Frontal cortex (tissue), 4 donors: ENCODE measurements at places on chromosomes 16 and 17.

GRCh38 chr16:53893731-53894435, 189.9 kb downstream of the FTO start:
- DNase-seq, result no peak

DNA sequence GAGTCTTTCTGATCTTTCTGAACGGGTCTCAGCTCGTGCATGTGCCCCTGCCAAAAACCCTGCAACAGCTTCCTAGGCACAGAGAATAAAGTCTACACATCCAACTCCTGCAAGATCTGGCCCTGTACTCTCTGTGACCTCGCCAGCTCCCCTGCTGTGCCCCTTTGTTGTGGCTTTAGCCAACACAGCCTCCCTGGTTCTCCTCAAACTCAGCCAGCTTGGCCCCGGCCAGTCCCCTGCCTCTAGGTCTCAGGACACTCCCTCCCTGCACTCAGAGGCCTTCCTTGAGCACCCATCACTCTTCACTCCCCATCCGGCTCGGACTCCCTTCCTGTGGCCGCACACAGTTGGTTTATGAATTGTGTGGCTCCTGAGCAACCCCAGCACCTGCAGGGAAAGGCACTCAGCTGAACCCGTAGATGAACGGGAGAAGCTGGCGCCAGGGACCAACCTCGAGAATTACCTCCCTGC, 1.4 kb downstream of the CEP131 start:
- DNase-seq, result no peak

- no peak for DNase-seq
Observed at GRCh38 chr17:70584255-70584654, 414.9 kb downstream of the KCNJ2 start.

DNA sequence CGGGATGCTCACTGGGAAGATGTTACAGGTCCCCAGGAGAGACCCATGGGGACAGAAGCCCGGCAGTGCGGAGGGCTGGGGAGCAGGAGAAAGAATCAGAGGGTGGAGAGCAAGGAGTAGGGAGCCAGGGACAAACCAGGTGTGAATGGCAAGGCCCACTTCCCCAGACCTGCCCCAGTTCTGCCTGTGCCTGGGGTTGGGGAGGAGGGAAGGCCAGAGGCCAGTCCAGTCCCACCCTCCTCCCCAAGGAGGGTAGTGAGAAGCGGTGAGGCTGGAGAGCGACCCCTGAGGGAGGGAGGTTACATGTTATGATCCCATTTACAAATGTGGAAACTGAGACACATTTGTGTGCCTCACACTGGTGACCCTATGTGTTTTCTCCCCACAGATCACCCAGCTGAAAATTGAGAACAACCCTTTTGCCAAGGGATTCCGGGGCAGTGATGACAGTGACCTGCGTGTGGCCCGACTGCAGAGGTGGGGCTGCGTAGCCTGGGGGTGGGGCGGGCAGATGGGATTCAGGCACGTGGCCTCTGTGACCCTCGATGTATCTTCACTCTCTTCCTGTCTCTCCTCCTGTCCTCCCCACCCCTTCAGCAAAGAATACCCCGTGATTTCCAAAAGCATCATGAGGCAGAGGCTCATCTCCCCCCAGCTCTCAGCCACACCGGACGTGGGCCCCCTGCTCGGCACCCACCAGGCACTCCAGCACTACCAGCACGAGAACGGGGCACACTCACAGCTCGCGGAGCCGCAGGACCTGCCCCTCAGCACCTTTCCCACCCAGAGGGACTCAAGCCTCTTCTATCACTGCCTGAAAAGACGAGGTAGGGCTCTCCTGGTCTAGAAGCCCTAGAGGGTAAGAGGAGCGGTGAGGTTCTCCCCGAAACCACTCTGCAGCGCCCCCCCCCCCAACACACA, 27.5 kb downstream of the TBX4 start:
- no peak for DNase-seq

DNA sequence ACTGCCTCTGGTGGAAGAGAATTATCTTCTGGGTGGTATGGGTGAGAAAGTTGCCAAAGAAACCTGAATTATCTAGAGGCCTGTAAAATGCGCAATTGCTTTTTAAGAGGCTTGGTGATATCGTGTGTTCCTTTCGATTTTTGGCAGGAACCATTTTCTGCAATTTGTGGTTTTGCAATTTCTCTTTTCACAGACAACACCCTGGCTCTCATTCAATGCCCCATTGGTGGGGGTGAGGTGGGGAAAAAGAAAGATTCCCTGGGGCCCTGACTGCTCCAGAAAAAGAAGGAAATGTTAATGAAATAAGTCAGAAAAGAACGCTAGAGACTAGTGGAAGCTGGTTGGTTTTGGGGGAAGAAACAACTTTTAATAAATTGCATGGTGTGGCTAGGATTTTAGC, 77.4 kb downstream of the ANKFN1 start:
- no peak for DNase-seq

GRCh38 chr17:49487183-49487582, 7.9 kb upstream of the NGFR start:
- no peak for DNase-seq

GRCh38 chr16:50464325-50465290, 83.6 kb upstream of the NKD1 start:
- no peak for DNase-seq

DNA sequence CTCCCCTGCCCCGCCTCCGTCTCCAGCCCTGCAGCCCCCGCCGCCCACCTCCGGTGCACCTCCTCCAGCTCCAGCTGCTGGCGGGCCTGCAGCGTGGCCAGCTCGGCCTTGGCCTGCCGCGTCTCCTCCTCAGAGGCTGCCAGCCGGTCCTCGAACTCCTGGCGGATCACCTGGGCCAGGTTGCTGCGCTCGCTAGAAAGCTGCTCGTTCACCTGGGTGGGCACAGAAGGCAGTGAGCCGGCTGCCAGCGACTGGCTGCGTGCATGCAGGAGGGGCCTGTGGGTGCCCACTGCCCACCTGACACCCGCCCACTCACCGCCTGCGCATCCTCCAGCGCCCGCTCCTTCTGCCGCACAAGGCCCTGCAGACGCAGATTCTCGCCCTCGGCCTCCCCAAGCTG, 24.6 kb upstream of the AATK start:
- no peak for DNase-seq

DNA sequence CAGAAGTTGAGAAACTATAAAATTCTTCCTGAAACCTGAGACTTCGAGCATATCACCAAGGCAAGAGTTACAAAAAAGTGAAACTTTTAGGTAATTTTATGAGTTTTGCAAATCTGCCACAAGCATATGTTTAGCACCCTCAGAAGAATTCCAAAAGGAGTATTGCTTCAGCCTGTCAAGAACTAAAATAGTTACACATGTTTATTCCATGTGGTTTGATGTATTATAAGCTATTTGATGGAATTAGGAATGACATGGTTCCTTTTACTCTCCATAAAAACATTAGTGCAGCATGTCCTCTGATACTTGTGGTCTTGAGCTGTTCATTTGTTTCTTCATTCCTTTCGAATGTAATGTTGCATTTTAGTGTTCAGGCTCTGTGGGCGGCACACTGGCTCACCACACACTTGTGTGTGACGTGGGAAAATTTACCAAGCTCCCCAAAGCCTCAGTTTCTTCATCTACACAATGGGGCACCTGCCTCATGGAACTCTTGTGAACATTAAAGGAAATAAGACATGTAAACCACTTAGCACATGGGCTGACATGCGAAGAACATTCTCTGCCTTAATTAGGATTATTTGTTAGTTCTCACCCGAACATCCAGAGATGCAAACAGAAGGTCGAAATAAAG, 204.2 kb upstream of the FOXF1 start:
- no peak for DNase-seq

GRCh38 chr16:17460890-17461289, 9.9 kb downstream of the XYLT1 start:
- DNase-seq, result no peak

GRCh38 chr16:80994451-80994850, 12.2 kb downstream of the CMC2 start:
- DNase-seq, result no peak

DNA sequence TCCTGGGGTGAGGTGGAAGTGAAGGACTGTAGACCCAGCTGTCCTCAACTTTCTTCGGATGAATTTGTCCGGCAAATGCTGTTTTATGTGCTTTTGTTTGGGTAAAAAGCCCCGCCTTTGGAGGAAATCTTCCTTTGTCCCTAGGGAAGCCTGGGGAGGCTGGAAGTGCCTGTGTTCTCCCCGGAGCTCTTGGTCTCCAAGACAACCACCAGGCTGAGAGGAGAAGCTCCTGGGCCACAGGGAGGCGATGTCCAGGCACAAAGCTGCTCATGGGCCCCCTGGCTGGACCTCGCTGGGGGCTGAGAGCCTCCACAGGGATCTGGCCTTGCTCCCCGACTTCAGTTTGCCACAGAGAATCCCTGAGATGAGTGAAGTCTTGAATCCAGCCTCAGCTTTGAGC, 293.1 kb upstream of the N4BP1 start:
- no peak for DNase-seq

DNA sequence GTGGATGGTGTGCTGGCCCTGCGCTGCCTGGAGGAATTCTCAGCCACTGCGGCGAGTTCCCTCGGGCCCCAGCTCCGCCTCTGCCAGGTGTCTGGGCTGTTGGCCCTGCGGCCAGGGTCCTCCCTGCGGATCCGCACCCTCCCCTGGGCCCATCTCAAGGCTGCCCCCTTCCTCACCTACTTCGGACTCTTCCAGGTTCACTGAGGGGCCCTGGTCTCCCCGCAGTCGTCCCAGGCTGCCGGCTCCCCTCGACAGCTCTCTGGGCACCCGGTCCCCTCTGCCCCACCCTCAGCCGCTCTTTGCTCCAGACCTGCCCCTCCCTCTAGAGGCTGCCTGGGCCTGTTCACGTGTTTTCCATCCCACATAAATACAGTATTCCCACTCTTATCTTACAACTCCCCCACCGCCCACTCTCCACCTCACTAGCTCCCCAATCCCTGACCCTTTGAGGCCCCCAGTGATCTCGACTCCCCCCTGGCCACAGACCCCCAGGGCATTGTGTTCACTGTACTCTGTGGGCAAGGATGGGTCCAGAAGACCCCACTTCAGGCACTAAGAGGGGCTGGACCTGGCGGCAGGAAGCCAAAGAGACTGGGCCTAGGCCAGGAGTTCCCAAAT, 1.3 kb upstream of the TNFSF13 start:
- no peak for DNase-seq

DNA sequence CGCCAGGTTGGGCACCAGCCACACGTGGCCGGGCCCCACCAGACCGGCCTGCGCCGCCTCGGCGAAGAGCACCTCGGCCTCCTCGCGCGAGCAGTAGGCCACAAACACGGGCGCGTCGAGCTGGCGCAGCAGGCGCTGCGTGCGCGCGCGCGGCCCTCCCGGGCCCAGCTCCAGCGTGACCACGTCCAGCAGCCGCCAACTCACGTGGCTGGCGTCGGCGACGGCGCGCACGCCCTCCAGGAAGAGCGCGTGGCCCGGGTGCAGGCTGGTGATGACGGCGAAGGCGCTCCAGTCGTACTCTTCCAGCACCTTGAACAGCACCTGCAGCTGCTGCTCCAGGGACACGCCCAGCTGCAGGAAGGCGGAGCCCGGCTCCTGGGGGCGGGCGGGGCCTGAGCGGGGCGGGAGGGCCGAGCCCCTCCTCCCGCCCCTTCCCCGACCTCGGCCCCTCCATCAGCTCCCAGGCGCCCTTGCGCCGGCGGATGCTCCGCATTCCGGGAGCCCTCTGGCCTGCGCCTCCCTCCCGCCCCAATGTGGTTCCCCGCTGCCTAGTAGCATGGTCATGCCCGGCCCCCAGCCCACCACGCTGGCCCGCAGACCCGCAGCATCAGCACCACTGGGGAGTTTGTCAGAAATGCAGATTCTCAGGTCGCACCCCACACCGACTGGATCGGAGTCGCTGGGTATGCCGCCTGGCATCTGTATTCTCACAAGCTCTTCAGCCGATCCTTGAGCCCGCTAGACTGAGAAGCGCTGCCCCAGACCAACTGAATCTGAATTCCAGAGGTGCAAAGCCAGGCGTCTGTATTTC, 7.2 kb downstream of the GRIN2C start:
- no peak for DNase-seq

GRCh38 chr17:37088913-37089312, 140.2 kb downstream of the AATF start:
- no peak for DNase-seq

DNA sequence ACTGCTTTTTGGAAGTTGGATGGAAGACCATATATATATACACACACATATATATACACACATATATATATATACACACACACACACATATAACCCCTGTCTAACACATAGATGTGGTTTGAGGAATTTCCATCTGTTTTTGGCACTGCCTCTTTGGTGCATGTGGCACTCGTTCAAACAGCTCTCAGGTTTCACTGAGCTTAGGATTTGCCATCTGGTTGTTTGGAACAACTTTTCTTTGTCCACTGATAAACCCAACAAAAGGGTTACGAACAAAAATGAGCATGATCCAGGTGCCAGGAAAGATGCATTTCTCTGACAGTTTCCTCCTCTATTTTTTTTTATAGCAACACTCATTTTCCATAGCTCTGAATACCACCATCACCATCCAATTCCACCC, 14.6 kb upstream of the KCNJ16 start:
- no peak for DNase-seq

- no peak for DNase-seq
Observed at GRCh38 chr17:68085771-68086381, 50.3 kb downstream of the KPNA2 start.

GRCh38 chr17:71202449-71202848, 918.4 kb upstream of the SOX9 start:
- no peak for DNase-seq

- DNase-seq, result no peak
Observed at GRCh38 chr17:72719578-72720493, 372.7 kb downstream of the SLC39A11 start.

GRCh38 chr17:44307387-44308186, 814 bp upstream of the RUNDC3A start:
- DNase-seq, result peak; percentile 71

- no peak for DNase-seq
Observed at GRCh38 chr16:66574081-66574480, 5.2 kb upstream of the CMTM2 start.

GRCh38 chr17:2695961-2696760, 15.4 kb downstream of the CLUH start:
- no peak for DNase-seq

- no peak for DNase-seq
Observed at GRCh38 chr16:19123535-19124178, 9.9 kb downstream of the ITPRIPL2 start.

DNA sequence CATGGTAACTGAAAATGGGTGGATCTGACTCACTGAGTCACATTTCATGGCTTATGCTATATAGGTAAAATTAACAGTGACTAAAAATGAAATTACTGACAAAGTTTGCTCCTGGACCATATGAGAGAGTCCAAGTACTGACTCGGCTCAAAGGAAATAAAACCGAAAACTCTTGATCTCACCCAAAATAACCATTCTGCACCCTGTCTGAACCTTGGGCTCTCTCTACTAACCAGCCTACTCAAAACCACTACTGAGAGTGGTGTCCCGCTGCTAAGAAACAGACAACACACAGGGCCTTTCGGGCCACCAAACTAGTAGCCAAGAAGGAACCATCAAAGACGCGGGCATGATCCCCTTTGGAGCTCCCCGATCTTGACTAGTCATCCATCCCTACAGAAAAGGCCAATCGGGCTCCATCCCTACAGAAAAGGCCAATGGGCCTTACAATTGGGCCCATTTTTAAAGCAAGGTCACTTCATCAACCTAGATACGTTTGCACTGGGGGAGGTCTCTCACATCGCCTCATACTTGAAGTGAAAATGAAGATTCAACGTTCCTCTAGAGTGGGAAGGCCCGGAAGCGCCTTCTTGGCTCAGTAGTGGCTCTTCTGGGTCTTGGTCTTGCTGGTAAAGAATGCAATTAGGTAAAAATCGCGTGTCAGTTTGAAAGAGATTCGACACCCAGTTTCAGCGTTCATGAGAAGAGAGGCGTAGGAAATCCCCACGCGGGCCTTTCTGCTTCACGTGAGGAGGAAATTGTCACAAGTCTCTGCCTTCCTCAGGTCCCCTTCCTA, 720 bp upstream of the ZPBP2 start:
- DNase-seq, result no peak

- no peak for DNase-seq
Observed at GRCh38 chr17:57528058-57528451, 217.0 kb downstream of the CCDC182 start.
